ENCODE measurements at places on chromosomes 2 and 18. TPM values are rescaled to one million over a fixed set of nuclear protein-coding genes. Genes with fewer than 3 reads are reported as not detected.

PLEKHH2 gene
- 23.3 TPM for total RNA-seq

UGT1A7 gene
- total RNA-seq = not detected

FNDC4 gene
- 37.1 TPM for total RNA-seq

SLC9A4 gene
- 1.4 TPM for total RNA-seq

CYTIP gene
- 21.2 TPM for total RNA-seq

FAP gene
- 37.6 TPM for total RNA-seq

POTEC gene
- total RNA-seq = not detected

IL36A gene
- total RNA-seq = not detected

QPCT gene
- total RNA-seq = 6.8 TPM

CCDC148 gene
- 0.71 TPM for total RNA-seq
